ENCODE measurements at places on chromosomes 6 and 20.

- no peak for DNase-seq
Observed at GRCh38 chr6:110357664-110358552, at the start of gene METTL24. Gene METTL24, minus strand, starts transcription at chr6:110358349. Its CDS starts 77 bp downstream, at chr6:110358272.

DNA sequence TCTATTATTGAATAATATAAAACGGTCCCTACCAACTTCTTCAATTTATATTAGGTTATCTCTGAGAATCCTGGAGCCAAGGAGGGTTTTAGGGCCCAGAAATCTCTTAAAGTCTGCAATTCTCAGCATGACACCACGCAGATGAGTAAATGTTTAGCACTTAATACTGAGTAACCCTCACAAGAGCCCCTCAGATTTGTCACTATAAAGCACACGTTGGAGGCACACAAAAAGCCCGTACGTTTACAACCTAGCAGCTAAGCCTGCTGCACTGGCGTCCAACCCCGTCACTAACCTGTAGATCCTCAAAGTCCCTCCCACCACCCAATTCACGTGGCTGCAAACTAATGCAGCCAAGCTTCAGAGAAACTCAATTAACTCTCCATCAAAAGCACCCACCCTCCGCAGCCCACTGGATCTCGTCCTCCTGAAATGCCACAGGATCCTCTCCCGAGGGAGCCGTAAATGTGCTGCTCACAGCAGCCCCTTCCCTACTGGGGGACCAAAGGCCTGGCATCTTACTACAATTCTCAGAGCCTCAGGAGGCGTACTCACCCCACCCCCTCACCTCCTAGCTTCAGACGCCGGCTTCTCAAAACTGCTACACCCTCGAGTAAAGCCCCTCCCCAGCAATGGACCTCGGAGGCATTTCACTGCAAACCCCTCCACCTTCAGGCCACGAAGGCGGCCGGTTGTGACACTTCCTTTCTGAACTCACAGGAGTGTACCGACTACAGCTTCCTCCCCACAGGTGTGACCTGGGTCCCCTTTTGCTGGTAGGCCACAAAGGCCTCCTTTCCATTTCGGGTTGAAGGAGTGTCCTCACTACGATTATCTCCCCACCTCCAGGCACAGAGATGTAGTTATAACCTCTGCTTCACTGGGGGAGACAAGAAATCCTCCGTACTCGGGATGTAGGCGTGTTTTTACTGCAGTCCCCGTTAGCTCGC, 909 bp downstream of the CPNE1 start:
- DNase-seq = no peak

DNA sequence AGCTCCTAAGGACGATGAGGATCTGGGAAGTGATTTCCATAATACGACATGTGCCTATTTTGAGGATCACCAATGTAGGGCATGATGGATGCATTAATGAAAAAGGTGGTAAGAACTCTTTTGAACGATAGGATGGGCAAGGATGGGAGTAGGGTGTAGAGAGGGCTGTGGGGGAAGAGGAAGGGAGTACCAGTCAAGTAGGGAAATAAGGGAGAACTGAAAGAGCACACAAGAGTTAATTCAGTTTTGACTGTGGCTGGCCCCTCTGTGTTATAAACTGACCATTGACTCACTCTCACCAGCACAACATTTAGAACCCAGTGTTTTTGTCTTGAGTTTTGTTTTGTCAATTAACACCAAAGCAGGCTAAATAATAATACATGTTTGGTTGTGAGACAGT, 33.0 kb downstream of the SLC35D3 start:
- no peak for DNase-seq

DNA sequence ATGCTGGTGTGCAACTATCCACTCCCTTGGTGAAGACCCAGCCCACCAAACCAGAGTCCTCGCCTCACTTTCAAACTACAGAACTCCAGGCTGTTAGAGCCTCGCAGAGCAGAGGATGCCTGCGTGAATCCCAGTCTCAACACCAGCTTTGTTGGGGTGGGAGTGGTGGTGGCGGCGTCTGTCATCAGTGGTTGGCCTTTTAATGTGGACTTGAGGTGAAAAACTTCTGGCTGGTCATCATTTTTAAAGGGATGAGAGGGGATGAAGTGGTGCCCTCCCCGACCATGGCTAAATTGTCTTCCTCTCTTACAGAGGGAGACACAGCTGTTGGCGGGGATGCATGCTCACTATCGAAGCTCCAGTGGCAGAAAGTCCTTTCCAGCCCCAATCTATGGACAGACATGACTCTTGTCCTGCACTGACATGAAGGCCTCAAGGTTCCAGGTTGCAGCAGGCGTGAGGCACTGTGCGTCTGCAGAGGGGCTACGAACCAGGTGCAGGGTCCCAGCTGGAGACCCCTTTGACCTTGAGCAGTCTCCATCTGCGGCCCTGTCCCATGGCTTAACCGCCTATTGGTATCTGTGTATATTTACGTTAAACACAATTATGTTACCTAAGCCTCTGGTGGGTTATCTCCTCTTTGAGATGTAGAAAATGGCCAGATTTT, 54.9 kb downstream of the EZR start:
- no peak for DNase-seq

- no peak for DNase-seq
Observed at GRCh38 chr6:122153557-122153956, 245.9 kb upstream of the HSF2 start.

All from NCI-H1417 treated with DMSO at 0.1 percent for 48 hours (cell line).